ENCODE measurements at places on chromosomes 12 and 14. TPM values are rescaled to one million over a fixed set of nuclear protein-coding genes. Genes with fewer than 3 reads are reported as not detected.

GRCh38 chr14:31828946-31829868 is 247.9 kb upstream of the ARHGAP5 start:
- no peak for DNase-seq
- H3K27ac ChIP-seq: no peak overlapping the region
- H3K4me3 ChIP-seq: no peak overlapping the region
- H3K36me3 ChIP-seq: peaks cover 9% of the 10 kb centered on the region
- no peaks in the 10 kb centered on the region for H3K4me1 ChIP-seq
- no peaks in the 10 kb centered on the region for H3K27me3 ChIP-seq

DNA sequence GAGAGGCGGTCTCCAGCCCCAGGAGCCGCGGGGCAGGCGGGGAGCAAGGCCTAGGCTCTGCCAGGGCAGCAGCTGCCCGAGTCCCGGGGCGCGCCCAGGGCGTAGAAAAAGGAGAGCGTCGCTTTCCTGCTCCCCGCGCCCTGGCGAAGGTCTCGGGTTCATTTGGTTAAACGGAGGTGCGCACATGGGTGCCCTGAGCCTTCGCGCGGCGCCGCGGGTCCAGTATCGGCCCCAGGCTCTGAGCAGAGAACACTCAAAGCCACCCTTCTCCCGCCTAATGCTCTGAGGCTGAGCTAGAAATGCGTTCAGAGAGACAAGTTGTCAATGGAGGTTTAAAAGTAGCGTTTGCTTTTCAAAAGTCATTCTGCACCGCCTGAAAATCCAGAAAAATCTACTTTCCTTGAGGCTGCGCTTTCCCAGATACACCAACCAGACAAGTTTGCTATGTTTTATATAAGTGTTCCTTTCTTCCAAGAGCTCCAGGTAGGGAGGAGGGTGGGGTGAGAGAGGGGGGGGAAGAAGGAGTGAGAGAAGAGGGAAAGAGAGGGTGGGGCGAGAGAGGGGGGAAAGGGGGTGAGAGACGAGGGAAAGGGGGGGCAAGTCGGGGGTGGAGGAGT is 1.5 kb downstream of the TMEM132C start:
- H3K36me3 ChIP-seq: no peaks in the 10 kb centered on the region
- peaks cover 47% of the 10 kb centered on the region for H3K27me3 ChIP-seq
- H3K4me3 ChIP-seq: no peak overlapping the region
- no peak for DNase-seq

GRCh38 chr12:45803111-45803510 is 73.6 kb downstream of the ARID2 start:
- no peak for DNase-seq
- H3K27ac ChIP-seq: no peak overlapping the region
- H3K36me3 ChIP-seq: peaks cover 9% of the 10 kb centered on the region
- no peaks in the 10 kb centered on the region for H3K27me3 ChIP-seq
- H3K4me3 ChIP-seq: no peak overlapping the region

- H3K4me1 ChIP-seq: no peaks in the 10 kb centered on the region
- no peaks in the 10 kb centered on the region for H3K27me3 ChIP-seq
- peaks cover 4% of the 10 kb centered on the region for H3K36me3 ChIP-seq
- no peak overlapping the region for H3K4me3 ChIP-seq
- no peak for DNase-seq
Observed at GRCh38 chr12:110369992-110370391, 33.5 kb downstream of the ANAPC7 start.

Gene CLEC2B
- 43.2 TPM for total RNA-seq
